CD4-positive, alpha-beta T cell treated with Interleukin-6 for 4 hours (primary cell): ENCODE measurements at places on chromosomes 6 and 20.
A peak's percentile ranks its signal among the peaks of the same experiment; 100 is the strongest.

- DNase-seq: no peak
Measured at GRCh38 chr6:11392778-11393507, 144.6 kb upstream of the TMEM170B start.

GRCh38 chr6:27129095-27129815, 118.2 kb upstream of the PRSS16 start:
- no peak for DNase-seq

DNA sequence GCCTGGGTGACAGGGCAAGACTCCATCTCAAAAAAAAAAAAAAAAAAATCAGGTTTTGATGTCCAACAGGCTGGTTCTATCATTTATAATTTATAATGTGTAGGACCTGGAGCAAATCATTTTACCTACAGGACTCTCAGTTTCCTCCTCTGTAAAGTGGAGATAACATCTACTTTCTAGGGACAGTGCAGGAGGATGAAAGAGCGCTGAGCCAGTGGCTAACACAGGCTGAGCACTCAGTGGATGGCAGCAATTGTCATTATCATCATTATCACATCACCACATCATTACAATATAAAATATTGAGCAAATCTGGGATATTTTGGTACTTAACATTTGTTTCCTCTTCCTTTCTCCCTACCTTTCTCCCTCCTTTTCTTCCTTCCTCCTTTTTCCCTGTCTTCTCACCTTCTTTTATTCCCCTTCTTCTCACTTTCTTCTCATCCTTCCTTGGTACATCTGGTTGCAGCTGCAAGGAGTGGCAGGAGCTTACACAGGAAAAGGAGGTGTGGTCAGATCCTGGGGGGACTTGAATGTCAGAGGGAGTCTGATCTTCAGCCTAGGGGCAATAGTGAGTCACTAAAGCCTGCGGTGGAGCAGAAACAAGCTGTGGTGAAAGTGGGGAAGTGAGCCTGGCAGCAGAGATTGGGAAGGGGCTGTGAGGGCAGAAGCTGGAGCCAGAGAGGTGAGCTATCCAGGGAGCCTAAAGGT, 24.6 kb upstream of the CTNNBL1 start:
- DNase-seq: peak; percentile 2

- DNase-seq: no peak
Measured at GRCh38 chr6:116928677-116929076, 51.6 kb downstream of the RFX6 start.

GRCh38 chr6:138592749-138593123, 93.4 kb upstream of the NHSL1 start:
- no peak for DNase-seq

DNA sequence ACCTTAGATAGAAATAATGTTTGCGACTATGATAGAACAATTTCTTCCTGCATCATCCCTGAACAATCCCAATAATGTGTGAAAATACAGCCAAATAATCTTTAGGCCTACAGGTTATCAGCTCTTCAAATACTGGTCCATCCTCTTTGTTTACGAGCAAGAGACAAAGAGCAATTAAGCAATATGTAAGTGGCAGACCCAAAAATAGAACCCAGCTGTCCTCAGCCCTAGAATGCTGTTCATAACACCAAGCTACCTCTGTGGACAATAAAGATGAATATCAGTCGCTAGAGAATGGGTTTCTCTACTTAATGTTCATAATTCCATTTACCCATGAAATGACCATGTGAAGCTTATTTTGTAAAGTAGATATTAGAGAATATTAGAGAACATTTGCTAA, 28.4 kb upstream of the OSTM1 start:
- no peak for DNase-seq

DNA sequence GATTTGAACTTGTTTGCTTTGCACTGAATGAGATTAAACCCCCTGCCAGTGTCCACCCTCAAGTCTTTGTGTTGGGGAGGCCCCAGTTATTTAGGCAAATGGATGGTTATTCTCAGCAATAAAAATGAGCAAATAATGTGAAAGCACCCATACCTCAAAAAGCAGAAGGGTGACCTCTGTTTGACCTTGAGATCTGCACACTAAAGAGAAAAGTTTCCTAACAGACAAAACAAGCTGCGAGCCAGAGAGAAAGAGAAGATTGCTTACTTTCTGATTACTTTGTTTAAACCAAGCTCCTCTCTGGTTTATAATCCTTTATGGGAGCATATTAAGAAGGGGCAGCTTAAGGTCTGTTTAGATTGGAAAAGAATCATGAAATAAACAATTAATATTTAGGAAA, 30.4 kb upstream of the TRERF1 start:
- no peak for DNase-seq

DNA sequence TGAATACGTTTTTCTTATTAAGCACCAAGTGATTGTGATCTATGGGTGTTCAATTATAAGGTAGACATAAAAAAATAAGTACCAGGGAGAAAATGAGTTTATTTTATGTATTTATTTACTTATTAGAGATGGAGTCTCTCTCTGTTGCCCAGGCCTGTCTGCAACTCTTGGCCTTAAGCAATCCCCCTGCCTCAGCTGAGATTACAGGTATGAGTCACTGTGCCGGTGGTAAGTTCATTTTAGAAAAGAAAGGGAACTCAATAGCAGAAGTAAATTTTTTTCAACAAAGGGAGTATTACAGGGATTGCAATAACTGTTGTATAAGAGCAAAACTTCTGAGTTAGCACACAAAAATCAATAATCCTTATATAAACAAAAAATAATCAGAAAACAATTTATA, 98.7 kb upstream of the FUT9 start:
- DNase-seq: no peak
